T-helper 2 cell treated with Interferon-gamma antibody and Interleukin-4, amounts not matched to agents 100 ng/mL and 5 ng/mL, for 36 hours (primary cell): ENCODE measurements at places on chromosomes 3 and 15. TPM values are rescaled to one million over a fixed set of nuclear protein-coding genes. Genes with fewer than 3 reads are reported as not detected.

Gene SPATA12
- total RNA-seq: not detected in 2 replicates

Gene AMT
- 4.8 and 5.1 TPM in 2 replicates for total RNA-seq

Gene TUSC7
- total RNA-seq: not detected in 2 replicates

Gene FRMD5
- 0.25 TPM in 1 of 2 replicates, not detected in the other for total RNA-seq

Gene GOLGA6A
- not detected in 2 replicates for total RNA-seq

Gene VIPR1
- total RNA-seq: 3.4 and 3.8 TPM in 2 replicates

Gene WWTR1
- 1.1 and 1.2 TPM in 2 replicates for total RNA-seq

Gene LRRC15
- total RNA-seq: not detected in 2 replicates

Gene CCDC54
- not detected in 2 replicates for total RNA-seq

Gene SERINC4
- total RNA-seq: 0.16 and 0.23 TPM in 2 replicates

Gene LRRC34
- total RNA-seq: 4.5 and 5.1 TPM in 2 replicates
